Glomerular endothelial cell (primary cell): ENCODE measurements at places on chromosomes 4 and X. TPM values are rescaled to one million over a fixed set of nuclear protein-coding genes. Genes with fewer than 3 reads are reported as not detected.

GRCh38 chrX:123924186-123924585 is 37.3 kb upstream of the STAG2 start:
- no peak for DNase-seq

The ADAMTS3 gene
- total RNA-seq: 3.4 and 4.0 TPM in 2 replicates

DNA sequence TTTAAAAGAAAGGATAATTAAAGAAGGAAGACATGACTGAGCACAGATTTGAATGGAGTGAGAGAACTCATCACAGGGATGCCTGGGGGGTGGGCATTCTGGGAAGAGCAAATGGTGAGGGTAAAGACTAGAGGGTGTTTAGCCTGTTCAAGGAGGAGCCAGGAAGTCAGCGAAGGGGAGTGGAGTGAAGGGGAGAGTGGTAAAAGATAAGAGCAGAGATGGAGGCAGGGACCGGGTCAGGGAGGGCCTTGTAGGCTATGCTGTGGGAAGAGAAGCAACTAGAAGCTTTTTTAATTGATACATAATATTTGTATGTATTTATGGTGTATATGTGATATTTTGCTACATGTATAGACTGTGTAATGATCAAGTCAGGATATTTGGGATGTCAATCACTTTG is 2.2 kb upstream of the VGLL1 start:
- DNase-seq: no peak

The BST1 gene
- 43.2 and 88.9 TPM in 2 replicates for total RNA-seq

DNA sequence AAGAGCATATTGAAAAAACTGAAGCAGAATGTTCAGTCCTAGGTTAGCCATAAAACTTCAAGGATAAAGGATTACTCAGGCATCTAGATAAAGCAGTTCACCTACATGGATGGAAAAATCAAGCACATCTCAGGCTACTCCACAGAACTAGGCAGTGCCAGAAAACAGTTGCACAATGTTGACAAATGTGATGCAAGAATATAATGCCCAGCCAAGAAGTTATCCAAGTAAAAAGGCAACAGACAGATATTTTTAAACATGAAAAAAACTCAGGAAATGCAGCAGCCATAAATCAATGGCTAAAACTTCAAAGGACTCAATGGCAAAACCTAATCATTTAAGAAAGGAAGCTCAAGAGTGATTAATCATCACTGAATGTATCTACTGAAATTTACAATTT is 456.0 kb upstream of the FAM241A start:
- no peak for DNase-seq

- no peak for DNase-seq
Observed at GRCh38 chr4:77352192-77352591, 195.2 kb downstream of the CCNG2 start.

DNA sequence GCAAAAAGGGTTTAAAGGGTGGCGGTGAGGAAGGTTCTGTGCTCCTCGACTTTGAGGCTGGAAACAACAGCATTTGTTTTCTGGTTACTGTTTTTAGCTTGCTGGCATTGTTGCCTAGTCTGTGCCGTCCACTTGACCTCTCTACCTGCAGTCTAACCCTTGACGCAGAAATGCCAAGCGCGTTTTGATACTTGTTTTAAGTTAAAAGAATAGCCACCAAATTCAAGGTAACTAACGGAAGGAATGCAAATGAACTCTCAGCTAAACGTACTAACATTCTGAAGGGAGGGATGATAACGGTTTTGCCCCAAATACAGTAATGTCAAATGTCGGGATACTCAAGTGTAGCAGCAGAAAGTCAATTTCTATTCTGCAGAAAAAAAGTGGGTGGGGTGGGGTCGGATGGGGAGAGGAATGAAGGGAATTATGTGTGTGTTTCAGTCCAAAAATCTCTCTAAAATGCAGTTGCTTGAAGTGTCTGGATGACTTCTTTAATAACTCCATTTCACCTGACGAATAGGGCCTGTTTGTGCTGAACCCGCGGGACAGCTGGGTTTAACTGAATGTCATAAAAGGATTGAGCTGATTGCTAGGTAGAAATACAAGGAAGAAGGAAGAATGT is 3.4 kb upstream of the NKX6-1 start:
- DNase-seq: no peak

DNA sequence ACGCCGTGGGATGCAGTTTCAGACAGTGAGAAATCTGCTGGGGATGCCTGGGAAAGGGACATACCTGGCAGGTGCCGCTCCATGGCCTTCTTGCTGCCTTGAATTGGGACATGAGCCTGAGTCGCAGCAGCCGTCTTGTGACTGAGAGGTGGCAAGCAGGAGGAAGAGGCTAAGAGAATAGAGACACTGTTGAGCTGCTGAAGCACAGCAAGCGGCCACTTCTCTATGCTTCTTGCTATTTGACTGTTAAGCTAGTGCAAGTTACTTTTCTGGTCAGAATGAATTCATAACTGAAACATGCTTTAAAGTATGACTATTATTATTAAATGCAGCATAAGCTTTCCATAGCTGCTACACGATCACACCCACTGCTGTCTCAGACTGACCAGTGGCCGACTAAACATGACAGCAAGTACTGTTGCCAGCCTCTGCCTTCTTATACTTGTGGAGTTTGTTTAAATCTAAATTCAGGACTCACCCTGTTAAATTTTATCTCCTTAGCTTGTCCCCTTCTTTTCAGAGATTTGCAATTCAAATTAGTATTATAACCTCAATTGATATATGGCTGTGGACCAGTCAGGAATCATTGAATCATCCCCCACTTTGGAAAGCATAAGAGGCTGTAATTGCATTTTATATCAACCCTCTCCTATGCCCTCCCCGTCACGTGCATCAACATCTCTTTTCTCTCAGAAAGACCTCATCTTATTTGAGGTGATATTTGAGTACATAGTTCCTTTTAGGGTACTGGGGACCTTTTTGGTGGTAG is 24.8 kb upstream of the ACSL1 start:
- no peak for DNase-seq

DNA sequence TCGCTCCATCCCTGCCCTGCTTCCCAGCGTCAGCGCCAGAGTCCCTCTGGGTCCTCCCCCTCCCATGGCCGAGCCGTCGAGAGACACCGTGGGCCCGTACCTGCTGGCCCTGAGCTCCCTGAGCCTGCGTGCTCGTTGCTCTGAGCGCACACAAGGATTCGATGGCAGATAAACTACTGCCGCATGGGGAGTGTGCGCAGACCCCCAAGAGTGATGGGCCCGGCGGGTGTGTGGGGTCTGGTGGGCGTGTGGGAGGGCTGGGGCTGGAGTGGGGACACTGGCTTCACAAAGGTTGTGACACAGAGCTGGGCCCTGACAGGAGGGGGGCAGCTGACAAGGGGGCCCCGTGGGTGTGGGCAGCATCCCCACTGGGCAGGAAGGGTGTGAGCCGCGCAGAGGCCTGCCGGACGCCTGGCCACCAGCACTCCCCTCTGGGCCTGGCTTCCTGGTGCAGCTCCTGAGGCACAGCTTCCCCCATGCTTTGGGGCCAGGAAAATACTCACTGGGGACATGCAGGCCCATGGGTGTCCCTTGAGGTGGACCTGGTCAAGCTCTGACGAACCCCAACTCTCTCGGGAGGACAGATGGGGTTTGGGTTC is 4.8 kb upstream of the RGS12 start:
- no peak for DNase-seq

DNA sequence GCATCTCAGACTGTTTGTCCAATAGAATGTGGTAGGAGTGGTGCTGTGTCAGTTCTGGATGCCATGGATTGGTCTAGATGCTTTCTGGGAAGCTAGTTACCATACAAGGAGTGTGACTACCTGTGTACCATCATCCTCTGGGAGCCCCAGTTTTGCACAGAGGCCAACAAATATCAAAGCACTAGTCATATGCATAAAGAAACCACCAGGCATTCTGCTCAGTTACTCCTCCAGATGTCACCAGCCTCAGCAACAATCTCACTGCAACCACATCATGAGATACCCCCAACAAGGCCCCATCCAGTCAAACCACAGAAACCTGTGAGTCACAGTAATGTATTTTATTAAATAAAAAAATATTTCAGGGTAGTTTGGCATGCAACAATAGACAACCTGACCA is 435.8 kb upstream of the CPEB2 start:
- no peak for DNase-seq

GRCh38 chr4:40552536-40552935 is 77.1 kb downstream of the RBM47 start:
- DNase-seq: no peak

GRCh38 chr4:160142579-160142978 is 1039.7 kb downstream of the RAPGEF2 start:
- DNase-seq: no peak

DNA sequence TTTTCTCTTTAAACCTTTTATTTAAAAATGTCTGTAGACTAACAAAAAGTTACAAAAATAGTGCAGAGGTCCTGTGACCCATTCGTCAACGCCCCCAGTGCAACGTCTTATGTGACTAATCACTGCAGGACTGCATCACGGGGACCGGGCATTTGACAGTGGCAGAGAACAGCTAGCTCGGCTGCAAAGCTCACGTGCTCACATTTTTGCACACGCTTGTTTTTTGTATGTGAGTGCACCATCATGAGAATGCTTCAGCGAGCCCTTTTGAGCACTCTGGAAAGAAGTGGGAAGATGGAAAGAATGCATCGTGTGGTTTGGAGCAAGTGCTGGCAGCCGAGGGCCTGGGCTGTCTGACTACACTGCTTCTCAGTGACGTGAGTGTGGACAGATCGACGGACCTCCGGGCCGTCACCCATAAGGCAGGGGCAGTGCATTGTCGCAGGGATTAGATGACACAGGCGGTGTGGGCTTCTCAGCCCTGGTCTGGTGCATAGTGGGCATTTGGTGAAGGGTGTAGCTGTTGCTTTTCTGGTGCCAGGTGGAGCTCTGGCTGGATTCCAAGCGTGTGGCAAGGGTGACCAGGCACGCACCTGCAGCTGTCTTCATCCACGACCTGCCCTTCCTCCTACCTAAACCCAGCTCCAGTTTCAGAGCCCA is 17.7 kb downstream of the SPON2 start:
- DNase-seq: no peak

DNA sequence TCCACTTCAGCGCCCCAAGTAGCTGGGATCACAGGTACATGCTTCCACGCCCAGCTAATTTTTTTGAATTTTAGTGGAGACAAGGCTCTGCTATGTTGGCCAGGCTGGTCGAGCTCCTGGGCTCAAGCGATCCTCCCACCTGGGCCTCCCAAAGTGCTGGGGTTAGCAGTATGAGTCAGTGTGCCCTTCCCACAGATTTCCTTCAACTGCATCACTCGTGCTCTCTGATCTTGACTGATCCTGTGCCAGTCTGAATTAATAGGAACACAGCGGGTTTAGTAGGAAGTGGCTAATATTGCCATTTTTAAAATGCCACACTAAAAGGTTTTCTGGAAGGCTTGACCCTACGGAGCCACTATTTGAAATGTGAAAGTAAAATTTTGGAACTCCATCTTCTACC is 4.3 kb upstream of the SHROOM2 start:
- DNase-seq: no peak

DNA sequence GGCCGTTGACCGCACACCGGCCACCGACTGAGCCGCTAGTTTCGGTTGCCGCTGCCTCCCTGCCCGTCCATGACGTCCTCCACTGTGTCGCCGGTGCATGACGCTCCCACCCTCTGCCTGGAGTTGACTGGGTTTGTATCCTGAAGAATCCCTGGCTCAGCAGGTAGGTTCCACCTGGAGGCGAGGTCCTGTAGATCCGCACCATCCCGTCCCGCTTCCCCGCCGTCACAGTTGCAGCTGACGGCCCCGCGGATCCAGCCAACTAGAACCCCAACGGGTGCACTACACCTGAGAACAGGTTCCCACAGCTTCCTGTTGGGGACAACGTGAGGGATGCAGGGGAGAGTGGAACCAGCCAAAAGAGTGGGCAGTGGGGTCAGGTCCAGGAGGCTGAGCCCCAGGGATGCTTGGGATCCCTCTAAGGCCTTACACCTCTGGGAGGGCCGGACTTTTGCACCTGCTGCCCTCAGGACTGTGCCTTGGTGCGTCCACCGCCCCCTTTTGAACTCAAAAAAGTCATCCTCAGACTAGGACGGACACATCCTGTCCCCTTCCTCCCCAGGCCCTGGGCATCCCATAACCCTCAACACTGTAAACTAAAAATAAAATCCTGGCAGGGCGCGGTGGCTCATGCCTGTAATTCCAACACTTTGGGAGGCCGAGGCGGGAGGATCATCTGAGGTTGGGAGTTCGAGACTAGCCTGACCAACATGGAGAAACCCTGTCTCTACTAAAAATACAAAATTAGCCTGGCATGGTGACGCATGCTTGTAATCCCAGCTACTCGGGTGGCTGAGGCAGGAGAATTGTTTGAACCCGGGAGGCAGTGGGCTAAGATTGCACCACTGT is 1.1 kb upstream of the SLBP start:
- DNase-seq: no peak

The MAGEA11 gene
- total RNA-seq: not detected in 2 replicates

The CT45A2 gene
- not detected in 2 replicates for total RNA-seq

DNA sequence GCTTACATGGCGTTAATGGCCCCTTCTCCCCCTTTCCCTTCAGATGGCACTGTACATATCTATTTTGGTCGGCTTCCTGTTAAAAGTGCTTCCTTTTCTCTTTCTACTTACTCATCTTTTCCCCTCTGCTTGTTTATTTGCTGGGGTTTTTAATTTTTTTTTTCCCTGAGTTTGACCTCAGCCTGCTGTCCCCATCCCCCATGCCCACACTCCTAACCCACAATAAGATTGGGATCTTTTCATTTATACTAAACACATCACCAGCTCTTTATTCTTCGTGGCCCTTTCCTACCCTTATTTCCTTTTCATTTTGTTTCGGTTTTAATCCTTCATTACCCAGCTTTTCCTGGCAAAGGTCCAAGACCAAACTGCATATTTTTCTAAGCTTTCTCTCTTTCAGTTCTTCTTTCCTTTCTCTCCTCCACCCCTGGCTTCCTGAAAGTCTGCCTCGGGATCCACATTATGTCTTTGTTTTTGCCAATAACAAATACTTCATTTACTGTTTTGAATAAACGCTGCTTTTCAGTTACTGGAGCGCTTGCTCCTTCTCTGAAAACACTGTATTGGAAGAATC is 152.0 kb upstream of the USP9X start:
- no peak for DNase-seq

The ZCCHC12 gene
- total RNA-seq: 0.29 TPM in 1 of 2 replicates, not detected in the other

- DNase-seq: no peak
Observed at GRCh38 chr4:115424852-115425251, 311.4 kb upstream of the NDST4 start.

- no peak for DNase-seq
Observed at GRCh38 chr4:151434183-151434860, 25.3 kb downstream of the FHIP1A start.

- no peak for DNase-seq
Observed at GRCh38 chrX:23403849-23404248, 69.2 kb downstream of the PTCHD1 start.

The TMPRSS11F gene
- total RNA-seq: not detected in 2 replicates

The TMEM156 gene
- total RNA-seq: 9.6 and 13.1 TPM in 2 replicates

The CT45A5 gene
- total RNA-seq: not detected in 2 replicates

GRCh38 chr4:86393749-86394148 is 33.9 kb upstream of the MAPK10 start:
- DNase-seq: no peak

The SHOX gene
- not detected in 2 replicates for total RNA-seq

DNA sequence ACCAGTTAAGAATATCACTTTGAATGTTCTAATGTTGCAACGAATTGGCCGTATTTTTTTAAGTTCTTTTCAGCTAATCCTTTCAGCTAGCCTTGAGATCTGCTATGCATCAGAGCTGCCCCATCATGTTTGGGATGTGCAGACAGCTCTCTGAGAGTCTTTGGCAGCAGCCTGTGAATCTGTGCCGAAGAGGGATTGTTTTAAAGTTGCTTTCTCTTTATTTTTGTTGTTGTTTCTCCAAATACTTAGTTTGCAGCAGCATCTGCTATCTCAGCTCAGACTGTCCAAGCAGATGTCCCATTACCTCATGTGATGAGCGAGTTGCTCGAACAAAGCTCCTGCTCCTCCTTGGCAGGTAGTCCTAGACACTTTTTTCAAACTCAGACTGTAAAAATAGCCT is 1002.5 kb upstream of the INTU start:
- DNase-seq: no peak

- no peak for DNase-seq
Observed at GRCh38 chrX:40471965-40472648, 108.7 kb upstream of the ATP6AP2 start.
